Activated effector memory CD4-positive, alpha-beta T cell treated with Interleukin-2 at 50 U/mL for 16 hours (primary cell): ENCODE measurements at places on chromosomes 4 and X.
A peak's percentile ranks its signal among the peaks of the same experiment; 100 is the strongest.

DNA sequence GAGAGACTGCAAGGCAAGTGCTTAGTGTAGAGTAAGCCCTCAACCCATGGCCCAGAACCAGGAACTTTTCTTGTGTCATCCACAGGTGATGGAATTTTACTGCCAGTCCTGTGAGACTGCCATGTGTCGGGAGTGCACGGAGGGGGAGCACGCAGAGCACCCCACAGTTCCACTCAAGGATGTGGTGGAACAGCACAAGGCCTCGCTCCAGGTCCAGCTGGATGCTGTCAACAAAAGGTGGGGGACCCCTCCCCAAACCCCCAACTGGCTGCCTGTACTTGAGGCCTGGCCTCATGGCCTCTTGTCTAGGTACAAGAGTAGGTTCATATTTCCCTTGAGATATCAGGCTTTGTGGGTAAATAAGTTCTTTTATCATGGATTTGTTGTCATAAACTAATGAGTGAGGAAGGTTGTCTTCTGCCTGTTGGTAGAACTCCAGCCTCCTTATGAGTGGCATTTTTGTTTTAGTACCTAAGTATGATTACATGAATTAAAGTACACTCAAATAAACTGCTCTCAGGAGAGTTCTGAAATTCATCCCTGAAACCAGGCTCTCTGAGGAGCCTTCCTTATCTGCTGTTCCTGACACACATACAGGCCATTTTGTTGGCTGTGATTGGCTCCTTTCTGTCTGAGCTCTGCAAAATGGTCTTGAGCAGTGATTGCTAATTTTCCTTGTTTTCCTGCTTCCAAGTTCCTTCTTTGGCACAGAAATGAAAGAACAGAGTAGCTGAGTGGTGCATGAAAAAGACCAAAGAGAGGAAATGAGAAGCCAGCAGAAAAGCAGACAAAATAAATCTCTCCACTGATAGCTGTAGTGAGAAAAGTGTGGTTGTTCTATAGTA is 51.4 kb upstream of the MND1 start:
- no peak for DNase-seq

DNA sequence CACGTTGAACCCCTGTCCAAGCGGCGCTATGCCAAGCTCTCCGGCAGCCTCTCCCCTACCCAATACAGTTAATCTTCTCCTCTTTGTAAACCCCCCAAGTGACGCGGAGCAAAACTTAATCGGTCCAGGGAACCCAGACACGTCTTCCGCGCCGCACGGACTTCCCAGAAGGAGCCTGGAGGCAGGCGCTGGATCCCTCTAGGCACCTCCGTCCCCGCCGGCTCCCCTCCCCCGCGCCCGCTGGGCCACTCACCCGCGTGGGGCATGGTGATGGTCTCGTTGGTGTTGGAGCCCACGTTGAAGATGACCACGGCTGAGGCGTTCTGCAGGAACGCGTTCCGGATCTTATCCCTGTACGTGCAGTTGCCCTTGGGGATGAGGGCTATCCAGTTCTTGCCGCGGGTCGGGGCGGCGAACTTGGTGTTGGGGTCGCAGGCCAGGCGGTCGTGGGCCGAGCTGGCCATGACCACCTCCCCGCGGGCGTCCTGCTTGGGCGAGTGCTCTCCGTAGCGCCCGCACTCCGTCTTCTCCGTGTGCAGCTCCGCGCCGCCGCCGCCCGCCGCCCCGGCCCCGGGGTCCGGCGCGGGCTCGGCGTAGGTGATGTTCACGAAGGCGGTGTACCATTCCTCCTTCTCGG is 1.1 kb downstream of the RNF150 start:
- no peak for DNase-seq

DNA sequence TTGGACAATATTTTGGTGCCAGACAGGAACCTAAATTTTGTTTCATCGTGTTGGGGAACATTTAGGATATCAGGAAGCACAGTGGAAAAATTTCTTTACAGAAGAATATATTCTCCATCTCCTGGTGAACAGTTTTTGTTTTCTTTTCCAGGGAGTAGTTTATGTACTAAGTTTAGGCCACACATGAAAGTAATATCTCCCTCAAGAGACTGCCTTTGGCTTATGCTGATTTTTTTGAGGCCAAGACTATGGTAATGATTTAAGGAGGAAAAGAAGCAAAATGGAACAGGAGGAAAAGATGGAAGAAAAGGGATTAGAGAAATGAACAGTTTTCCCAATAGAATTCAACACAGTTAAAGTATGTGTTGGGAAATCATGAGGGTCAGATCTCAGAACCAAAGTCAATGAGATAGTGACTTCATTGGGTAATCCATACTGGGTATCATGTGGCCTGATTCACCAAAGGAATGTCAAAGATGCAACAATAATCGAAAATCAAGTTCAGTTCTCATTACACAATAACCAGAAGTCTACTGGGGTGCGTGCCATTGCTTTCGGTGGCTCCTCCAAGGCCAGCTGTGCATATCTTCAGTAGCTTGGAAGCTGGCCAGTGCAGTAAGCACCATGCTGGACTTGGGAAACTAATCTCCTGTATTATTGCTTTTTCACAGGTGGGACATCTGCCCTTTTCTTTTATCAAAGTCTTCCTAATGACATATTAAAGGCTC is 234.8 kb downstream of the COL25A1 start:
- no peak for DNase-seq

- DNase-seq: peak; percentile 10
Measured at GRCh38 chr4:139555705-139556070, 331 bp downstream of the SETD7 start.

GRCh38 chrX:477441-478012 is 90.8 kb upstream of the PPP2R3B start:
- DNase-seq: no peak

- DNase-seq: no peak
Measured at GRCh38 chr4:182418054-182418734, 175.0 kb downstream of the TENM3 start.

GRCh38 chr4:126937846-126938422 is 694.8 kb upstream of the INTU start:
- DNase-seq: no peak

- DNase-seq: no peak
Measured at GRCh38 chr4:17895481-17895880, 84.7 kb downstream of the NCAPG start.

GRCh38 chrX:68503836-68504636 is 5.2 kb downstream of the YIPF6 start:
- peak; percentile 6 for DNase-seq

- no peak for DNase-seq
Measured at GRCh38 chr4:85367815-85368214, 107.1 kb upstream of the ARHGAP24 start.

DNA sequence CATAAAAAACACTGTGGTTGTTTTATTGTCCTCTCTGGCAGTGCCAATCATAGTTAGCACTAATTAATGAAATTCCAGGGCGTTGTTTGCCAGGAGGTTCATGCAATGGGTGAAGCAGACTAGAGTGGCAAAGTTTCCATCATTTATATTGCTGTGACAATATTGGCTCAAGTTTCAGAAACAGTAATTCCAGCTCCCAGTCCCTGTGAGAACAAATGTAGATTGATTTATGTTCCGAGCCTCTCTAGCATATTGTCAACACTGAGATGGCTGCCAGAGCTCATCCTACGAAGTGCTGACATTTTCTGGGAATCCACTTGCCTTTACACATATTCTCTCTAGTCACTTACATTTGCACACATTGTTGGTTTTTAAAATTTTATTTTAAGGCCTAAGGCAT is 440.0 kb upstream of the IGFBP7 start:
- DNase-seq: no peak

GRCh38 chr4:118904935-118905334 is 16.3 kb downstream of the SYNPO2 start:
- DNase-seq: no peak

- no peak for DNase-seq
Measured at GRCh38 chrX:3046253-3047240, 5.3 kb downstream of the ARSF start.

DNA sequence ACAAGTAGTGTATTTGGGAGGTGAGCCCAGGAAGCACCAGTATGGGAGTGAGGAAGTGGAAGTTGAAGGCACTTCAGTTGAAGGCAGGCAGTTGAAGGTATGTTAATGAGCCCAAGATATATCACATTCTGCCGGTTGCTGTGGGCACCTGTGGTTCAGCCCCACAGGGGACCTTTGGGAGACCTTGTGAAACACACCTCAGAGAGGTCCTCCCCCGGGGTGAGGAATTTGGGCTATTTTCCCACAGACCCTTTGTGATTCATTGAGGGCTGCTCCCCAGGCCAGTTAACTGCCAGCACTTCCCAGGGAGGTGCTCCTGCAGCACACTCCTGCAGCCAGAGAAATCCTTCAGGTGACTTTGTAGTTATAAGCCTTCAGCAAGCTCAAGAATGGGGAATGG is 45.9 kb downstream of the PTCHD1 start:
- no peak for DNase-seq

GRCh38 chr4:2255501-2256155 is 6.3 kb downstream of the MXD4 start:
- DNase-seq: no peak

GRCh38 chrX:119516157-119516702 is 48.0 kb downstream of the SLC25A5 start:
- no peak for DNase-seq

GRCh38 chr4:37392521-37393255 is 148.1 kb downstream of the NWD2 start:
- DNase-seq: no peak

GRCh38 chr4:92450694-92451093 is 146.9 kb downstream of the GRID2 start:
- DNase-seq: no peak
